Fibroblast of the aortic adventitia (primary cell): ENCODE measurements at places on chromosomes 12 and 14. TPM values are rescaled to one million over a fixed set of nuclear protein-coding genes. Genes with fewer than 3 reads are reported as not detected.

The DACT1 gene
- 13.6 and 23.0 TPM in 2 replicates for total RNA-seq

The TCL1A gene
- total RNA-seq = not detected in 2 replicates

DNA sequence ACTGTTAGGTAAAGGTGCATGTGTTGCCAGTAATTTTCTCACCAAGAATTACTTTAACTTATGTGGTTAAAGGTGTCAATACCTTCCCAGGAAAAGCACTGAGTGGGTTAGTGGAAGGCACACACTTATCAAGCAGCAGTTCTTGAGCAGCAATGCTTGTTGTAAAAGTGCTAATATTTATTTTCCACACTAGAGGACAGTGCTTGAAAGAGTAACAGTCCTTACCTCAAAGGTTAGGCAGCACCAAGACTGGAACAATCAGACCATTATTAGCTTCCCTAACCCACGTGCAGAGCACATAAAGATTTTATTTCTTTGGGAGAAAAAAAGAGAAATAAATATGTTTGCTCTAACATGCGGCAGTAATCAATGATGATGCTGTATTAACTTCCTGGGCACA, 48.8 kb upstream of the KRR1 start:
- peak; percentile 84 for DNase-seq

The RASSF9 gene
- 7.7 and 8.5 TPM in 2 replicates for total RNA-seq

DNA sequence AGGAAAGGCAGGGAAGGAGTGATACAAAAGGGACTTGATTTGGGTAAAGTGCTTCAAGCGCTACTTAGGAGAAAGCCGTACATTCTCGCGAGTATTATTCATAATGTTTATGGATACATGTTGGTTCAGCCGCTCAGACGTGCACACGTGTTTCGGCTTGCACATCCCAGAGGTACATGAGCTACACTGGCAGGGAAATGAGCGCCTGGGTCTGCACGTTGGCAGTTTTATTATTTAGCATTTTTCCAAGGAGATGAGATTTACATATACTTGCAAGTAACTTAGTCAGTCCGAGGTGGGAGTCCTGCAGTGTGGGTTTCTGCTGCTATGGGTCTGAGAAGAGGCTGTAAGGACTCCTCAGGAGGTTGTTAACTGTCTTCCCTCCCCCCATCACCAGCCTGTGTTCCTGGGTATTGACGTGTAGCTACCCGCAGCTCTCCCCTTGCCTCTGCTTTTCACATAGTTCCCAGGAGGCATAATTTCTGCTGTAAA, 1.5 kb downstream of the PRKCH start:
- DNase-seq = no peak

The LMNTD1 gene
- total RNA-seq = 1.3 TPM in 1 of 2 replicates, not detected in the other

DNA sequence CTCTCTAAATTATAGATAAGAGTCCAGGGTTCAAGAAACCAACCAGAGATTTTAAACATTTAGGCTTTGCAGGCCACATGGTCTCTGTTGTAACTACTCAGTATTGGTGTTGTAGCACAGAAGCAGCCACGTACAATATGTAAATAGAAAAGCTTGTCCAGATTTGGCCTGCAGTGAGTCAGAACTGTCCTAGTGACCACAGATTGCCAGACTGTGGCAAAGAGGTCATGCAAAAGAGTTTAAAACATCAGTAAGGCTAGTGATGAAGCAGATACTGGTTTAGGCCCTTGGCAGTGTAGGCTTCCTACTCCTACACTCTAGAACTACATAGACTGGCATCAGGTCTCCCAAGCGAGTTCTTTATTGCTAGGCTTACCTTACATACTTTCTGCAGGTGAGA, 117.6 kb upstream of the GARIN6 start:
- DNase-seq = no peak

- no peak for DNase-seq
These were observed 60.5 kb upstream of the NUDT4 start for GRCh38 chr12:93317227-93317626.

DNA sequence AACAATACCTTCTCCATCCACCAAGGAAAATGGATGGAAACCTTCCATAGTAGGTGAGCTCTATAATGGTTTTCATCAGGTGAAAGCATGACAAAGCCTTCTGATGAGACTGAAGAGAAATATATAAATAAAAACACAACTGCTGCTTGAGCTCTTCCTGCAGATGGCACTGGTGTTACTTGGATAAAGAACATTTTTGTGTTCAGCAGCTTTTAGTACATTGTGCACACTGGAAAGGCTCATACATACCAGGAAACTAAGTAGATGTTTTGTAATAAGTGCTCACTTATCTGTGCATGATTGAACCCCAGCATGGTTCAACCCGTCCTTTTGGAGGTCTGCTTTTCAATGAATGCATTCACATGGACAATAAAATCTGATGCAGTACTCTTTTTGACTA, 357.3 kb upstream of the MIS18BP1 start:
- no peak for DNase-seq

The CCDC197 gene
- total RNA-seq = not detected in 2 replicates

The RIN3 gene
- 5.7 and 7.2 TPM in 2 replicates for total RNA-seq

DNA sequence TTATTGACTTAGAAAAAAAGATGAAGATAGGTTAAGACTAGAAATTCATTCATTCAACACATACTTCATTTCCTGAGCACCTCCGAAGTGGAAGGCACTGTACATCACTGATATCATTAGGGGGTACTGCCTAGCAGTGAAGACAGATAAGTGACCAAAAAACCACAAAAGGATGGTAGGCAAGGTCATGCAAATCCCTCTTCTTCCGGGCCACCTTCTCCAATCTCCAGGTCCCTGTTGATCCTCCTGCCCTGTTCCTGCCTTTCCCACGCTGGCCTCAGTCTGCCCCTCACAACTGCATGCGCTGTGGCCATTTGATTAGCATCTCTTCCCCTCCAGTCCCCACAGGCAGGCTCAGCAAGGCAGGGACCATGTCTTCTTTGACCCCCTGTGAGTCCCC, 60.8 kb downstream of the SETD3 start:
- no peak for DNase-seq

The FGF6 gene
- not detected in 2 replicates for total RNA-seq

GRCh38 chr12:79961411-79961810, 26.5 kb upstream of the PPP1R12A start:
- DNase-seq = no peak

- no peak for DNase-seq
These were observed 102.8 kb upstream of the FGD4 start for GRCh38 chr12:32296567-32296966.
